GM19239 (cell line): ENCODE measurements at places on chromosomes 12 and 14.

- no peak for DNase-seq
Measured at GRCh38 chr14:55384536-55384935, 27.1 kb downstream of the ATG14 start.

- DNase-seq = no peak
Measured at GRCh38 chr12:111359231-111359913, 9.5 kb downstream of the PHETA1 start.

DNA sequence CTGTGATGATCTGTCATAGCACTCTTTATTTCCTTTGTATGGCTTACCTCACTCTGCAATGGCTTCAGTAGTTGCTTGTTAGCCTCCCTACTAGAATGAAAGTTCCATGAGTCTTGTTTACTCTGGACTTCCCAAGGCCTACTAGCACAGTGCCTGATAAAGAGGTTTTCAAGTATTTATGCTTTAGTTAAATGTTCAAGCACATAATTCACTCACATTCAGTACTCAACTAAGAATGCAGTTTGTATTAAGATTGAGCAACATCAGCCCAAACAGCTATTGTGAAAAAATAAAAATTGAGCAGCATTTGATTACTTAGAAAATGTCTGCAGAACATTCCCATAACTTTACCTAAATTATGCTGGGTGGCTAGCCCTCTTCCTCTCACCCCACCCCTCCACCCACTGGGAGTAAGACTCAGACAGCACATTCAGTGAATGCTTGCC lies 158.9 kb upstream of the AMIGO2 start:
- no peak for DNase-seq

DNA sequence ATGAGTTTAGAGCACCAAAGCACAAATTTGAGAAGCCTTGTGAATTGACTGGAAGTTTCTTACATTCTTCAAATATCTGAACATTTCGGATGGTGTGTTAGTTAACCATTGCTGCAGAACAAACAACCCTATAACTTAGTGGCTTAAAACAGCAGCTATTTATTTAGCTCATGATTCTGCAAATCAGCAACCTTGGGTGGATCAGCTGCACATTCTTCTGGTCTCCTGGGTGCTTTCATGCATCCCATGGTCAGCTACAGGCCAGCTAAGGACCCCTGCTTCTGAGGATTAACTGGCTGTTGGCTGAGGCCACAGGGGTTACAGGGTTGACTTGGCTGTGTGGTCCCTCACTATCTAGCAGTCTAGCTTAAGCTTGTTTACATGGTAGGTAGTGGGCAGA lies 114.0 kb upstream of the HIF1A start:
- DNase-seq = no peak

DNA sequence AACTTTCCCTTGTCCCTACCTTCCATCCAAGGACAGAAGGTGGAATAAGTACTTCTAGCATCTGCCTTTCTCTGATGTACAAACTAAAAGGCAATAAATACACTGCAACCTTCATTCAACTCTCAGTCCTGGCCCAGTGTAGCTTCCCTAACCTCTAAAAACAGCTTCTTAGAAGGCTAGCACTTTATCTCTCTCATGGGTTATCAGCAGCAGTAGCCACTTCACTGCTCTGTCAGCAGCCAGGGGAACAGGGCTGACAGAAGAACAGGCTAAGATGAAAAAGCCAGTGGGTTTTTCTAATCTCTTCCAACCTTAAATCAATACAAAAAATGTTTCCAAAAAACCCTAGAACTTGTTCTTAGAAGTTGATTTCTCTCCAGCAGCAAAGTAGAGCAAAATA lies 13.2 kb downstream of the BAZ2A start:
- DNase-seq = no peak

DNA sequence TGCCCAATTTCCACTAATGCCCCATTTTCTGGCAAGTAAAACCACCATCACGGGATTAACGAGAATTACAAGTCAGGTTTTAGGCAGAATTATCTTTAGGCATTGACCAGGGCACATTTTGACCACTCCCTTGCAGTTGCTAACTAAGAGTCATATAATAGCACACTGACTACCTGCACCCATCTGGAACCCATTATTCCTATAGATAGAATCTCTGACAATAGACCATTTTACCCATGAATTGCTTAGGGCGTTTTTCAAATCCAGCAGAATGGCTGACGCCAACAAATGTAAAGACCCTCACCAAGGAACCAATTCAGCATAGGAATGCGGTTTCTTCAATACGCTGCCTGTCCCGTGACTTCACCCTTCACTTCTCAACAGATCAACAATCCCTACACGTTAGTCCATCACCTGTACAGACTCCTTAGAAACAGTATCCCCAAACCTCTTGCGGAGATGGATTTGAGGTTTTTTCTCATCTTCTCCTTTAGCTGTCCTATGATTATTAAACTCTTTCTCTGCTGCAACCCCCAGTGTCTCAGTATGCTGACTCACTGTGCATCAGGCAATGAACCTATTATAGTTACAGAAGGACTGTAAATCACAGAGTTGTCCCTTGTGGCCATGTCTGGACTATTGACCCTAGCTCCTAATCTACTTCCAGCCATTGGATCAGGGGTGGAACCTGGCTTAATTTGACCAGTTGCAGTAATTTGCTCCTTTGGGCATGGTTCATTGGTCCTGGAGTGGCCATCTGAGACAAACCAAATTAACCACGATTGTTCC lies 177.3 kb upstream of the PLXNC1 start:
- DNase-seq = no peak
